Inflammatory macrophage treated with lipopolysaccharide for 1 hour (primary cell): ENCODE measurements at places on chromosomes 4 and X.

GRCh38 chrX:9953396-9953795, 13.8 kb upstream of the CLDN34 start:
- DNase-seq, result no peak

DNA sequence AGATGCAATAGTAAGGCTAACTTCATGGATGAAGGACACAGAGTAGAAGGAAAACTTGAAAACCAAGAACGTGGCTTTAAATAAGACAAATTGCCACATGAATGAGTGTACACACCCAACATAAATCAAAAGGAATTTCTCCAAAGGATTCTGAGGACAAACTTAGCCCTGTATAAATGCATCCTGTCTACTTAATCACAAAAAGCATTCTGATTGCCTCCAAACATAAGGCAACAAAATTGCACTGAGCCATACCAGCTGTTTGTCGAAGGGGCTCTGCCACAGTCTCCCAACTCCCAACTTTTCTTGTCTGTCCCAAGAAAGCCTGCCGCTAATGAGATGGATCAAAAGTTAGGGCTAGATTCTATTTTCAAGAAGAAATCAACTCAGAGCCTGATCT, 194.3 kb downstream of the SOWAHB start:
- no peak for DNase-seq

- DNase-seq, result no peak
Measured at GRCh38 chrX:23497919-23498318, 163.3 kb downstream of the PTCHD1 start.

DNA sequence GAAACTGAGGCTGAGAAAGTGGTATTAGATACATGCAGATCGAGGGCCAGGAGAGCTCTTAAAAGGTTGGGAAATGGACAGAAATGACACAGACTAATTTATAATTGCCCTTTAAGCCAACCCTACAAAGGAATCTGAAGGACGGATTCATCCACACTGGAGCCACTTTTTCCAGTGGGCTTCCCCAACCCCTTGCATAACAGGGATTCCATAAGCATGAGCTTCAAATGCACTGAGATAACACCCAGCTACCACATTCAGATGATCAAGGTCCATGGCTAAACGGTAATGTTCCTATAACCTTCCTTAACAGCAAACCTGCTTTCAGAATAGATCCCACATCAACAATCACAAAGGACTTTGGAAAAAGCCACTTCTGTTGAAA, 34.2 kb downstream of the PLAC1 start:
- no peak for DNase-seq

- DNase-seq, result no peak
Measured at GRCh38 chr4:186743261-186743660, 19.6 kb upstream of the FAT1 start.

- no peak for DNase-seq
Measured at GRCh38 chr4:143641361-143641760, 59.1 kb downstream of the FREM3 start.

DNA sequence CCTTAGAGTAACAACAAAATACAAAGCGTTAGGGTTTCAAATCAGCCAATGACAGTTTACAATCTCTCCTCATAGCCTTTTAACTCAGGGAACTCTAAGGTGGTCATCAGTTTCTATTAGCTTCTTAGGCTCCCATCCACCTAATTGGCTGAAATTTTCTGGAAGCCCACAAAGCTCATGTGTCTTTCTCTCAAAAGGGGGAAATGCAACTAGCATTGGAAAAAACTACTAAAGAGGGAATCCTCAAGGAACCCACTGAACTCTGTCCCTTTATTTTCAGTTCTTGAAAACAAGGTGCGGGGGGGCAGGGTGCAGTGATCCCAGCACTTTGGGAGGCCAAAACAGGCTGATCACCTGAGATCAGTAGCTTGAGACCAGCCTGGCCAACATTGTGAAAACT, 56.4 kb downstream of the PDGFC start:
- DNase-seq, result peak; percentile 14

GRCh38 chrX:24838629-24839028, 144.9 kb downstream of the POLA1 start:
- peak; percentile 2 for DNase-seq

DNA sequence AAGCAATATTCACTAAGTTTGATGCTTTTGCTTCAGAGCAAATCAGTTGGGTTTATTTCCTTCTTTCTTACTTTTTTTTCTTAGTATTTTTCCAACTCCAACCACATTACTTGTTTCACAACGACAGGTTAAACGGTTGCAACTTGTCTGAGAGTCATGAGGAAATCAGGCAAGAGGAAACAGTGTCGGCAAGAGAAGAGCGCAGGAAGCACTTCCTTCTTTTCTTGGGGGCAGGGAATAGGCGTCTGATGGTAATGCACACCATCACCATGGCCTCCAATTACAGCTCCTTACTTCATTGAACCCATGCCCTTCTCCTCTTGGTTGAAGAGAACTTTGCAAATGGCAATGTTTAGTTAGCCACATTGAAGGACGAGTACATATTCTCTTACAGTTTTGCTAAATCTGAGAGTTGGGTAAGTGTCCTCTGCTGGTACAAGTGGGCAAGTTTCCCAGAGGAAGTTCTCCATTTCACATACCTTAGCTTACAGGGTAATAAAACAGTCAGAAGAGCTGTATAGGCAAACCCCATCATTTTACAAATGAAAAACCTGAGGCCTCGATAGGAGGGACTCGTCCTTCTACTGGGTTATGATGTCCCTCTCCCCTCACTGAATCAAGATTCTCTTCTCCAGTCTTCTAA, 8.3 kb upstream of the CXCL8 start:
- DNase-seq, result peak; percentile 95

DNA sequence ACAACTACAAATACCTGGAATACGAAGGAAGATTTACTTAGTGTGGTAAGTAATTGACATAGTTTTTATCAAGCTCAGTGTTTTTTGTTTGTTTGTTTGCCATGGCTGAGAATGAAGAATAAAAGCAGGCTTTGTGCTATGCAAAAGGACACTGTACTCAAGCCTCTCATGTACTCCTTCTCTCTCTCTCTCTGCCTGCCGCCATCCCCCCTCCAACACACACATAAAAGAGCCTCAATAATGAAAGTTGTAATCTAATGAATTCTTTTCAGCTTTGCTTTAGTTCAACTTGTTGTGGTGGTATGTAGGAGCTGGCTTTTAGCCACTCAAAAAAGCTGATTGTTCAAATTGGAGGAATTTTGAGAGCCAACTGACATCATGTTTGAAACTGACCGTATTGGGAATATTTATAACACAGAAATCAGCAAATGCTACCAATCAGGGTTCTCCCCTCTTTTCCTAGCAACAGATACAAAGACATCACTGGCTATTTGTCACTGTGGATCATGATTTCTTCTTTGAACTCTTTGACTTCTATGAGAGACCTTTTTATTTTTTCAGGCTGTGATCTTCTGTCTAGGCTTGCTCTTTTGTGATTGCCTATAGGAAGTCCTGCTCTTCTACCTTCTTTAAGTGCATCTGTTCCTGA, 1148.8 kb downstream of the RAPGEF2 start:
- DNase-seq, result no peak

DNA sequence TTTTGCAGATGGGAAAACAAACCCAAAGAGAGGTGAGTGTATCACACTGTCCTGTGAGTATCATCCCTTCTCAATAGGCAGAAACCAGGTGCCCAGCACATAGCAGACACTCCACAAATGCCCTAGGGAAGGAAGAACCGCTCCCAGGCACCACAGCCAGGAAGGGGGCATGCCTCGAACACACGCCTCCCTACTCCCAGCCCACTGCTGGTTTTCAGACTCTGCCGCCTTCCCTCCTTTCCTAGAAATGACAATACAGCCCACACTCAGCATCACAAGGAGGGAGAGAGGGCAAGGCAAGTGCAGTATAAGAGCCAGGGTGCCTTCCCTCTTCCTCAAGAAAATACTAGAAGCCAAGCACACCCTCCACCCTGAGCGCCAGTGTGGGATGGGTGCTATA, 16.2 kb downstream of the JAKMIP1 start:
- DNase-seq, result no peak

GRCh38 chr4:26343038-26343398, 22.2 kb downstream of the RBPJ start:
- no peak for DNase-seq

DNA sequence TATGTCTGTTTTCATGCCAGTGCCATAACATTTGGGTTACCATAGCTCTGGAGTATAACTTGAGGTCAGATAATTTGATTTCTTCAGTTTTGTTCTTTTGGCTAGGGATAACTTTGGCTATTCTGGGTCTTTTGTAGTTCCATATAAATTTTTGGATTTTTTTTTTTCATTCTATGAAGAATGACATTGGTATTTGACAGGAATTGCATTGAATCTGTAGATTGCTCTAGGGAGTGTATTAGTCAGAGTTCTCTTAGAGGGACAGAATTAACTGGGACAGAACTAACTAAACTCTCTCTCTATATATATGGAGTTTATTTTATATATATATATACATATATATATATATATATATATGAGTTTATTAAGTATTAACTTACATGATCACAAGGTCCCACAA, 32.2 kb upstream of the SLIT2 start:
- DNase-seq, result no peak

DNA sequence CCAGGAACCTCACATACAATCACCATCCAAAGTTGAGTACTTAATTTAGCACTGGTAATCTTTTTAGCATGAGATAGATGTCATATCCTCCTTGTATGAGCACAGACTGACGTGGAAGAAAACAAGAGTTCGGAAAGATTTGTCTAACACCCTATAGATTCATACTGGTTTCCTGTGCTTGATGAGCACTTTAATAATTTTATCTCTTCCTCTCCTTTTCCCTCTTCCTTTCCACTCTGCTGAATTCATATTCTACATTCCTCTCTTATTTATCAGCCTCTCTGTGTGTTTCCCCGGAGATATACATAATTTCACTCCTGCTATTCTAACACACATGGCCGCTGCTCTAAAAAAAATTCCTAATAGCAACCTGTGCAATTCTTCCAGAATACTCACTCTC, 273.9 kb downstream of the AFF2 start:
- DNase-seq, result no peak

- no peak for DNase-seq
Measured at GRCh38 chrX:16316331-16316730, 149.1 kb downstream of the MAGEB17 start.

DNA sequence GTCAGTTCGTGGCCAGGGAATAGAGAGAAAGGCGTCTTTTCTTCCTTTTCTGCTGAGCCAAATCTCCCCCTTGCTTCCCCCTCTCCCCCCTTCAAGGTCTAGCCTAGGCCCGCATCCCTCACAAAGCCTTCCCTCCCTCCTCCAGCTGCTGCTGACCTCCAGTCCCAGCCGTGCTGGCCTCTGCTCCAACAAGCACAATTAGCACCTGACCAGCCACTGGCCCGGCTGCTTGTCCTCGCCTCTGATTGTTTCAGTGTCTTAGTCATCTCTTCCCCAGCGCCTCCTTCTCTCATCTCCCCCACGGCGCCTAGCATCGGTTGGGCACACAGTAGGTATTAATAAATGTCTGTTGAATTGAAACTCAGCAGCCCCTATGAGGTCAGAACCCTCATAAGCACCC, 4.2 kb downstream of the ELF4 start:
- DNase-seq, result no peak

GRCh38 chrX:7480721-7481120, 332.8 kb upstream of the PUDP start:
- DNase-seq, result no peak

GRCh38 chrX:79466636-79467035, 99.5 kb upstream of the ITM2A start:
- no peak for DNase-seq

- DNase-seq, result no peak
Measured at GRCh38 chrX:27571164-27571563, 19.0 kb upstream of the DCAF8L2 start.

- no peak for DNase-seq
Measured at GRCh38 chr4:66636349-66636748, 909.0 kb downstream of the CENPC start.

GRCh38 chr4:186606591-186606992, 51.2 kb upstream of the MTNR1A start:
- DNase-seq, result no peak

GRCh38 chr4:184882276-184882675, 56.5 kb upstream of the ACSL1 start:
- no peak for DNase-seq

- DNase-seq, result no peak
Measured at GRCh38 chr4:20386906-20387305, 135.2 kb downstream of the SLIT2 start.

DNA sequence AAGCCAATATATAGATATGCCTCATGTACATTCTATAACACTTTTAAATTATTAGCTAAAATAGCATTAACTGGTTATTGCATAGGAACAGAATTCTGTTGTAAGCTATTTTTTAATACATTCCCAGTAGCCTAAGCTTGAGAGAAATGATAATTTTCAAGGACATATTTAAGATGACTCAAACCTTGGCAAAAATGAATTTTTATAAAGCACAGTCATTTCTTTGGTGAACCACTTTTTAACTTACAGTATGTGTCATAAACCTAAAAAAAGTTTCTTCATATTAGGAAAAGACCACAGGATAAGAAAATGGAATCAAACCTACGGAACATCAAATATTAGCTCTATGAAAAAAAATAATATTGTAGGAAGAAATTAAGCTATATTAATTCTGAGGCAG, 986.3 kb downstream of the STIM2 start:
- no peak for DNase-seq

- DNase-seq, result peak; percentile 66
Measured at GRCh38 chrX:18855919-18856644, 127.8 kb downstream of the PHKA2 start.

GRCh38 chr4:13694256-13694655, 66.7 kb upstream of the BOD1L1 start:
- no peak for DNase-seq

DNA sequence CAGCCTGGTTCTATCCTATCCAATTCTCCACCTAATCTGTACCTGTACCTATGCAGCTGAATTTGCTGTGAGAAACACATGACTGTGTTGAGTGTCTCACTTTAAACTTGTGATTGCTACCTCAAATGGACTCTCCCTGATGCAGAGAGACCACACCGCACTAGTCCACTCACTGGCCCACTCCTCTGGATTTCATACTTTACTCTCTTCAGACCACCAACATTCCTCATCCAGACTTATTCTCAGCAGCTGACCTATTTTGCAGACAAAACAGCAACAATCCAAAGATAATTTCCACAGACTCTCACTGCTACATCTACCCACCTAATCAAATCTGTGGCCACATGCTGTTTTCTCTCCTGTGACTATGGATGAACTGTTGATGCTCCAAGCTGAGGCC, 45.2 kb downstream of the ACSL4 start:
- DNase-seq, result no peak

GRCh38 chr4:69836287-69836686, 23.7 kb downstream of the SULT1E1 start:
- no peak for DNase-seq

- no peak for DNase-seq
Measured at GRCh38 chrX:24355095-24355494, 5.3 kb upstream of the SUPT20HL1 start.
